CD4-positive, alpha-beta T cell treated with Interferon alpha-2 for 1 hour (primary cell): ENCODE measurements at places on chromosomes 7 and 10.

DNA sequence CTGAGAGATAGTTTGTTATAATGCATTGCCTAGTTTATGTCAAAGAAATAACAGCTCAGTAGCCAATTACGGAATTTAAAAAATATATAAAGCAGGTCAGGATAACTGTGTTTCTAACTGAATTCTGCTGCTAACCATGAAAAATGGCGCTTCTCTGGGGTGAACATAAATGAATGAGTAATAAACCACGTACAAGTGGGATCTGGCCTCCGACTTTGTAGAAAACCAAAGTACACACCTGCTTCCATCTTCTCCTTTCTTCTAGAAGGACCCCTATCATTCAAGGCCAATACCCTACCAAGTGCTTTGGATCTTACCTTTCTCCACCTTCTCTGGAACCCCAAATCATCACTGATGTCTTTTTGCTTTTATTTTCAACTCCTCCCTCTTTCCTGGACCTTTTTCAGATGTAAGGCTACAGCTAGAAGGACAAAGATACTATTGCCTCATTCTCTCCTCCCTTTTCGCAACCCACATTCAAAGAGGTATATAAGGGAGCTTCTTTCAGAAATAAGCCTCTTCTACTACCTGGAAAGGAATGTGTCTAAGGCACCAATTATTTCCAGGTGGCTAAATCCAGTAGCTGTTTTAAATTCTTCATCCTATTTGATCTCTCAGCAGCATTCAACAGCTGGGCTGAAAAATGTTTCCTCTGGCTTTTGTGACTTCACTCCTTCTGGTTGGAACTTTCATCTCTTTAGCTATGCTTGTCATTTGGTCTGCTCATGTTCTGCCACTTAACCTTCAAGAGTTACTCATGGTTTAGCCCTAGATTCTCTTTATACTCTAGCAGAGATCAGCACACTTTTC lies 37.7 kb downstream of the NAMPT start:
- no peak for DNase-seq

GRCh38 chr7:34772296-34772938 lies 114.4 kb downstream of the NPSR1 start:
- no peak for DNase-seq

DNA sequence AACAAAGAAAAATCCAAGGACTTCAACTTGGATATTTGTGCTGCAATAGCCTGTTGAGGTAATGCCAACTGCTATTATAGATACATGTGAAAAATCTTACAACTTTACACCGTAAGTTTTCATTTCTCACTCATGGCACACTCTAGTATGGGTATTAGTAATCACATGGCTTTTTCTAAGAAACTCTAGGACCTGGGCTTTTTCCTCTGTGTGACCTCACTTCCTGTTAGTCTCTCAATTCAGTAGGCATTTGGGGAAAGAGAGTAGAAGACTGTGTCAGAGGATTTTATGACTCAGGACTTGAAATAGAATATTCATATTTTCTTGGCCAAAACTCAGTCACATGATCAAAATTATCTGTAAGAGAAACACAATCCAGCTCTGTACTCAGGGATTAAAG lies 1049.9 kb downstream of the REEP3 start:
- no peak for DNase-seq

DNA sequence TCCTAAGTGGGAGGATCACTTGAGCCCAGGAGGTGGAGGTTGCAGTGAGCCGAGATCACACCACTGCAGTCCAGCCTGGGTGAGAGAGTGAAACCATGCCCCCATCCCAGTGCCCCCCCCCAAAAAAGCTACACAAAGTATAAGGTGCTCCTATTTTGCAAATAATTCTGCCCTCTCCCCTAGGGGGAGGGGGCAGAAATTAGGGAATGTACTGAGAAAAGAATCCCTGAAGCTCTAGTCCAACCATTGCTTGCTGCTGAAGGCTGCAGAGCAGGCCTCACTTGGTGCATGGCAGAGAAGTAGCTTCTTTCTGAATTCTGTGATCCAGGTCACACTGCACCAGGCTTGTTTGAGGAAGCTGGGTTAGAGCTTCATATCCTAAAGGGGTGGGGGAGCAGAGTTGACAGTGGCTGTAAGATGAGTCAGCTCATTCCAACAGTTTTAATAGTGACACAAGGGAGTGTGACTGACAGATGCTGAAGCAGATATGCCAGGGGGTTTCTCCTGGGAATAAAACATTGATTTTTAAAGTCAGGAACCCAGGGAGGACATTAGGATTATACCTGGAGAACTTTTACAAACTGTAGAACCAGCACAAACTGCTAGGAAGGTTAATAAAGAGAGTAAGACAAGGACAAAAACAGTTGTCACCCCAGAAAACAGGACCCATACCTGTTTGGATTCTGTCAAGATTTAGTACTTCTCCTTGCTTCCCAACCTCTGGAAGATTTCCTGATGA lies 32.8 kb upstream of the STRIP2 start:
- peak; percentile 2 for DNase-seq

- no peak for DNase-seq
These were observed 36.2 kb downstream of the AGAP4 start for GRCh38 chr10:45811075-45811474.

DNA sequence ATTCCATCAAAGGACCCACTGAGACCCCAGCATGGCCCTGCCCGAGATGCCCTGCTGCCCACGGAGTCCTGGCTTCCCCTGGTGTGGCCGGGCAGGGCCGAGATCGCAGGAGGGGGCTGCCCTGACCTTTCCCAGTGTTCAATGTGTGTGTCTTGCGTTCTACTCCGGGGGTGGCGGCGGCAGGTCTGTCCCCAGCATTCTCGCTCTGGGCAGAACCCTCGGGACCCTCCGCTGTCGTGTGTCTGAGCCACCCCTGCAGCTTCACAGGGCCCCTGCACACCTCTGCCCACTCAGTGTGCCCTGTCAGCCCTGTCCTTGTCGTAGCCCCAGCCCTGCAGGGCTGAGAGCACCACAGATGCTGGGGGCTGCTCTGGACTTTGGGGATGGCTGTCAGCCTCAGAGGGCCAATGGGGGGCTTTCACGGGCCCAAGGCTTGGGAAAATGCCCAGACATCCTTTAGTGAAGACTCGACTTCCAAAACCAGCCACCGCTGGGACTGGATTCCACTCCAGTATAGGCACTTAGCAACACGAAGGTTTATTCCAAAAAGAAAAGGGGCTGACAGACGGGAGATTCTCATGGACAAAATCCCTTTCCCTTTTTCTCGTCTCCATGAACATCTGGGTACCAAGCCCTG lies 30.0 kb upstream of the KNDC1 start:
- no peak for DNase-seq

- DNase-seq: no peak
These were observed 19.4 kb downstream of the LDB3 start for GRCh38 chr10:86687750-86688149.

DNA sequence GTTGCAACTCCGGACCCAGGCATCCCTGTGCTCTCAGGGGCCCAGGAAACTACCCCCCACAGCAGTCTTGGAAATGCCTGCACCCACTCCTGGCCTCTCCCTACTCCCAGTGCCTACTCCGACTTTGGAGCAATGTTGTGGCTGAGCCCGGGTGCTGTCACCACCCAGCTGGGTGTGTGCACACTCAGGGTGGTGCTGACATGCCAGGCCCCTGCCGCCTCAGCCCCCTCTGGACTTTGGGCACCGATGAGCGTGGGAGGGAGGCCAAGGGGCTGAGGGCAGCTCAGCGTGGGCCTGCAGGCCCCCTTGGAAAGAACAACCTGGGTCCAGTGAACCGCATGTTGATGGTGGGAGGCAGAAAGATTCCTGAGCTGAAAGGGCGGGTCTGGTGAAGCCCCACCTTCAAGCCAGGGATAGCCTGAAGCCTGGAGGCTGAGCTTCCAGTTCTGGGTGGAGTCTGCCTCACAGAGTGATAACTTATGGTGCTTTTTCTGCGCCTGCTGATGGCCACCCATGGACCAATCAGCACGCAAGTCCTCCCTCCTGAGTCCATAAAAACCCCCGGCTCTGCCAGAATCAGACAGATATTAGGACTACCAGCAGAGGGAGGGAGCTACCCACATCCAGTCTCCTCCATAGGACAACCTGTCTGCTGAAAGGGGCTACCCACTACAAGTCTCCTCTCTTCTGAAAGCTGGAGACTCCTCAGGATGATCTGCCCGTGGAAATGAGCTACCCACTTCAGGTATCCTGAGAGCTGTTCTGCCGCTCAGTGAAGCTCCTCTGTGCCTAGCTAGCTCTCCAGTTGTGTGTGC lies 380.4 kb upstream of the SORCS1 start:
- DNase-seq: no peak

- no peak for DNase-seq
These were observed 11.1 kb downstream of the ERCC6 start for GRCh38 chr10:49527850-49528249.

DNA sequence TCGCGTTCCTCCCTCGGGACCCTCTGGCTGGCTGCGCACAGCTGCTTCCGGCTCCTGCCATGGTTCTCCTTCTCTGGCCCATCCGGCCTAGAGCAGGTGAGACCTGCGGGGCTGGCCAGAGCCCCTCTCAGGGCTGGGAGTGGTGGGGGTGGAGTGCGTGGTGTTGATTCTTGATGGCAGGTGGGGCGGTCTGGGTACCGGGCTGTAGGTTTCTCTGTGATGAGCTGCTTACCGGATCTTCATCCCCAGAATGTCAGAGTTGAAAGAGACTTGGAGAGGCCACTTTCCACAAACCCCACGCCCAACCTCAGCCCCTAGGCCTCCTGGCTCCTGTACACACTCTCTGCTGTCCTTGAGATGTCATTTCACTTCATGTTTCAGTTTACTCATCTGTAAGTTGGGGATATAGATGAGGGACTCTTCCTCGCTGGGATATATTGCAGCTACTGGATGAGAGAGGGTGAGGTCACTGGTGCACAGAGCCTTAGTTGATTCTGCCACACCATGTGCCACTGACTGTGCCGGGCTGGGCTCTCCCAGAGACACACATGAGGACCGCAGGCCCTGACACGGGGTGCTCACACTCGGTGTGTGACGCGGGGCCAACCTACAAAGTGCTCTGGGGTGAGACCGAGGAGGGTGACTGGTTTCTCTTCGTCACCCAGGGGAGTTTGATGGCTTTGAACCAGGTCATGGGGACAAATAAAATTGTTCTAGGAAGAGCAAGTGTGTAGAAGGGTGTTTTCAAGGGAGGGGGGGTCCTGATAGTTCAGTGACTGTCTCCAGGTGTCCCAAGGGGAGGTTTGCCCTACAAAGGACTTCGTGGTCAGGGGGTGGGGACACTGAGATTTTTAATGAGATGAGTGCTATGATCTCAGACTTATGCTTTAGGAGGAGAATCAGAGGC lies 29.5 kb downstream of the ZNF775 start:
- DNase-seq: peak; percentile 78

- DNase-seq: no peak
These were observed 107.4 kb downstream of the SNX13 start for GRCh38 chr7:17832820-17833355.

DNA sequence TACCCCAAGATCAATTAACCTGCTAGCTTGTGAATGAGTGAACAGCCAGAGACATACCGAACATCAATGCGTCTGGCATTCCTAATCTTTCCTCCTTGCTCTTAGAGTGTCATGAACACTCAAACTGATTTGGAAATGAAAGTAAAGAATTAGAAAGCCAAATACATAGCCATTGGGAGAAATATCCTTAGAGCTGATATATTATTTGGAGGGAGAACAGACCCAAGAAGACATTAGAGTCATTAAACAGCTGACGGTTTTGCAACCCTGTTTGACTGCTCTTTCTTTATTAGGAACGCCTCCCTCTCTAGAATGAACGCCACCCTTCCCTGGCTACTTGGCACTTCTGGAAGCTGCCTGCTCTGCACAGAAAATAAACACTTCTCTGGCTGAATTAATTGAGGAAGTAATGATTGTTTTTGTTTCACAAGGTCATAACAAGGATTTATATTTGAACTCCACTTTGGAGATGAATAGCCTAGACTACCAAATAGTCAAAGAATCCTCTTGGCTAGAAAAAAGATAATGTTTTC lies 42.8 kb downstream of the CTTNBP2 start:
- DNase-seq: no peak

DNA sequence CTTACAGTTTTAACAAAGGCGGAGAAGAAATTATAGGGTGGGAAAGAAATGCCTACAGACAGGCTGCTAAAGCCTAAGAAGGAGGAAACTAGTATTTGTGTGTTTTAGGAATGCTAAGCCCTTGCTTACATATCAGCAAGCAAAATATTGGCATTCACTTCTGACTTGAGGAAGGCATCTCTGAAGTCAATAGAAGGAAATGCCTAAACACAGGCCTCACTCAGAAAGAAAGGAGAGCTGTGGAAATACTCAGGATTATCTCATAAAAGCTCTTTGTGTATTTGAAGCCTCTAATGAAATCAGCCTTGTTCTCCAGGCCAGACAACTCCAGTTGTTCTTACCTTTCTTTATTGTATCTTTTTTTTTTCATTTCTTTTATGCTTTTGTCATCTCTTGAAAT lies 158.0 kb downstream of the AUTS2 start:
- no peak for DNase-seq

GRCh38 chr7:50538478-50538877 lies 26.7 kb downstream of the DDC start:
- no peak for DNase-seq

DNA sequence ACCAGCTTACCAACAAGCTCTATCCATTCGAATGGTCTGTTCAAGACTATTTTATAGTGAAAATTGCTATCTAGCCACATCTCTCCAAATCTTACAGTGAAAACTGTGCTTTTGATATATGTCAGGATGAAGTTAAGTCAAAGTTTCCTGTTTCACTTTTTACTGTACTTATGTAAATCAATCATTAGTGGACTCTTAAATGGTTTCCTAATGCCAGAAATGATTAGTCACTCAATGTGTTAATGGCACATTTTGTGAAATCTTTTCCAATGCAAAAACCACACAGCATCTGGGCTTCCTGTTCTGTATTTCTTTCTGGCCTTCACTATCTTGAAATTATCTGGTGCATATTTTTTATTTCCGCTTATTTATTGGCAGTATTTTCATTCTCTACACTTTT lies 87.3 kb upstream of the STEAP1B start:
- no peak for DNase-seq

DNA sequence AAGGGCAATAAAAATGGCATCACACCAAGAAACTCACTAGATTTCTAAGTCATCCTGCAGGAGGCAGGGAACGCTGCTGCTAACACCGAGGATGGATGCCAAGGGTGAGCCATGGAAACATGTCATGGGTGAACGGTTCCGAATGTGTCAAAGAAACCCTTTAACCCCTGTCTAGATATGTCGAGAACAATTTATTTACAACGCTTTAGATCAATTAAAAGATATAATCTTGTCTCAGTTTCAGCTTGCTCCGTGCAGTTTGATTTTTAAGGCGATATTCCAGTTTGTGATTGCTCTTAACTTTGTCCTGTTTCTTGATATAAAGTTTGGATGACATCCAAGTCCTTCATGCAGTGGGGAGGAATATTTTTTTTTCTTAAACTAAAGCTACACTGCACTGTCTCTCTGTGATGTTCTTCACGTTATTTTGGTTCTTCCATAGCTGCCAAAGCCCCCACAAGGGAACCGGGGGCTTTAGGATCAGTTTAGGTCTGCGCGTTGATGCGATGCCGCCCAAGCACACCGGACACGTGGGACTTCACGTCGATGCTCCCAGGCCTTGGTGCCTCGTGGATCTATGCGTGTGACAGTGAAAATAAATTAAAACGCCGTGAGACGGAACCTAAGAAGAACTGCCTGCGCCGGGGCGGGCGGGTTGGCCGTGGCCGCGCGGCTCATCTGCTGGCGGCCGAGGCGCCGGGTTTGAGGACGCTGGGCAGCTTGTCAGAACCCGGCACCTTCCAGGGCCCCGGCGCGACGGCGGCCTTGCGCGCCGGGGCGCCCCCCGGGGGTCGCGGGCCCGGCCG lies 220.3 kb downstream of the PHTF2 start:
- no peak for DNase-seq
